ENCODE measurements at places on chromosomes 7 and 10.

- ATAC-seq = no peak
Measured at GRCh38 chr10:69864321-69864720, 62.6 kb downstream of the COL13A1 start.

GRCh38 chr10:13890233-13891127, 303.7 kb downstream of the PRPF18 start:
- ATAC-seq = peak; percentile 63

DNA sequence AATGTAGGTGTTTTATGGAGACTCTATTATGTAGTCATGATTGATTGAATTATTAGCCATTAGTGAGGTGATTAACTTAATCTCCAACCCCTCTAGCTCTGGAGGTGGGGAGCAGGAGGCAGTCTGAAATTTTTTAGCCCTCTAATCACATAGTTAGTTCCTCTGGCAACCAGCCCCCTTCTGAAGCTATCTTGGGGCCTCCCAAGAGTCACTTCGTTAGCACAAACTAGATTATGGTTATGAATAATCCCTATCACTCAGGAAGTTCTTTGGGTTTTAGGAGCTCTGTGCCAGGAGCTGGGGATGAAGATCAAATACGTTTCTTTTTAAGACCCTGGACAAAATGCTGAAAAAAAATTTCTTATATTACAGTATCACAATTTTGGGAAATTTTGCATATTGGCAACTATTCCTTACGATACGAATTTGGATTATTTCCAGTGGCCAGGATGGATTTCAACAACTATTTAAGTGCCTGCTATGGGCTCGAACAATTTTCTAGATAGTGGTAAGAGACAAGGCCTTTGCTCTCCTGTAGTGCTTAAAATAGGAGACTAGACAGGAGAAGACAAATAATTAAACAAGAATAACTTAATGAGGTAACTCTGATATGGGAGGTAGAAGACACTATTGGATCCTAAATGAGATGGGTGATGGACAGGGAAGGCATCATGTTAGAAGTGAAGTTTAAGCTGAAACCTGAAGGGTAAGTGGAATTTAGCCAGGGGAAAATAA, 52.9 kb downstream of the BTAF1 start:
- ATAC-seq = no peak

- ATAC-seq = peak; percentile 91
Measured at GRCh38 chr10:119658274-119658673, 7.1 kb downstream of the BAG3 start.

All from SK-N-SH treated with all-trans-retinoic acid at 6 μM for 48 hours (cell line).